ENCODE measurements at places on chromosomes 4 and X.

DNA sequence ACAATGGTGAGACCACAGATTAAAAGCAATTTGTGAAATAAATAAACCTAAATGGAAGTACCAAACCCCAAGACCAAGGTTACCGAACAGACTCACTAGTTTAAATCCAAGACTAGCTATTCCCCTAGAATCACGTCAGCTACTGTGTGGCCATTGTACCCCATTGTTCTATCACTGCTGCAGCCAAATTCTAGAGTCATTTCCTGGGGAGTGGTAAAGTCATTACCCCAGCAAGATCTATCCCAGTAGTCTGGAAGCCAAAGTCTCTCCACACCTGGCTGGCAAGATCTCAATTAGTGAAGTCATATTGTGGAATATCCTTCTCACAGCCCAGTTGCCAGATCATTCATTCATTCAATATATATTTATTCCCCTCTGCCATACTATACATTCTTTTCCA, 67.5 kb downstream of the PHOX2B start:
- DNase-seq, result no peak

GRCh38 chrX:138929926-138930582, 218.5 kb upstream of the FGF13 start:
- DNase-seq, result no peak

- no peak for DNase-seq
Observed at GRCh38 chrX:98071331-98071730, 1187.6 kb downstream of the RPA4 start.

GRCh38 chr4:55510685-55511084, 36.0 kb downstream of the CLOCK start:
- no peak for DNase-seq

DNA sequence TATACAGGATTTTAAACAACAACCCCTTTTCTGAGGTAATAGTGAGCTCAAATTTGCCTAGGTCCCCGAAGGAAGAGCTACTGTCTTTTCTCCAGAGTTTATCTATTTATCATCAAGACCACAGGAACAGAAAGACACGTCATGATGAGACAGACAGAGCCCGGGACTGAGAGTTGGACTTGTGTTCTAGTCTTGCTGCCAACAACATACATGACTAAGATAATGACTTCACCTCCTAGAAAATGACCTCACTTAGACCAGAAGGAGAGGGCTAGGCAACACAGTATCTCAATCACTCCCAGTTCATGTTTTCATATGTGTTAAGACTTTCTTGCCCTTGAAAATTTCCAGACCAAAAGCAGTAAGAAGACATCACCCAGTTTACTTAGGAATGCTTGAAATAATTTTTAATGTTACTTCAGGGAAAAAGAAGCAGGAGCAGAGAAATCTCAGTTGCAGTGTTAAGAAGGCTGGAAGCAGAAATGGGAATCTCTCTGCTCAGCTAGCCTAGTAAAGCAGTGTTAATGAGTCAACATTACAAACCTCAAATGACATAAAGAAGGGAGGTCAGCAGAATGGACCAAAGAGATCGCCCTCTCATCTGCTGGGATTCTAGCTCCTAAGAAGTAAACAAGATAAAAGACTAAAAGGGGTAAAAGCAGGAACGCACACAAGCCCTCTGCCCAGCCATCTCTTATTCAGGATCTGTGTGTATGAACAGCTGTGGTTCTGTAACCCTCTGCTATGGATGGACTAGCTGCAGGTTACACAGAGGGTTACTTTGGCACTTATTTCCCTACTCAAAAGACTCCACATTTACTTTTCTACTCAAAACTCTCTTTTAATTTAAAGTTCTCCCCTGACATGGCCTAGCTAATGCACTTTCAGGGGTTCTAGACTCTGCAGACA, 24.8 kb downstream of the PDGFC start:
- DNase-seq, result no peak
